ENCODE measurements at places on chromosomes 16 and 17.
A peak's percentile ranks its signal among the peaks of the same experiment; 100 is the strongest.

DNA sequence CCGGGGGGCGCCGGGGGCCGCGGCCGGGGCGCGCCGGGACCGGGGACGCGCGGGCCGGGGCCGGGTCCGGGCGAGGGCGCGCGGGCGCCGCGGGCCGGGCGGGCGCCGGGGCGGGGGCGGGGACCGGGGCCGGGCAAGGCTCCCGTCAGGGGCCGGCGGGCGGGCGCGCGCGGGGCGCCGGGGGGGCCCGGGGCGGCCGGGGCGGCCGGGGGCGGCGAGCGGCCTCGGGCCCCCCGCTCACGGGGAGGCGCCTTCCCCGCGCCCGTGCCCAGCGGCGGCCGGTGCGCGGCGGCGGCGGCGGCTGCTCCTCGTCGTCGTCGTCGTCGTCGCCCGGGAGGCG is 563 bp downstream of the ZCCHC14 start:
- no peak for DNase-seq

GRCh38 chr17:63843910-63844677 is 1.6 kb upstream of the SMARCD2 start:
- no peak for DNase-seq

- DNase-seq = no peak
Observed at GRCh38 chr17:16052486-16052885, 52.9 kb downstream of the TTC19 start.

GRCh38 chr17:60148373-60148772 is 1.4 kb upstream of the CA4 start:
- DNase-seq = no peak

- peak; percentile 53 for DNase-seq
Observed at GRCh38 chr17:43905985-43906852, 1.1 kb downstream of the MPP2 start.

- peak; percentile 98 for DNase-seq
Observed at GRCh38 chr17:7023576-7024401, 939 bp downstream of the BCL6B start.

GRCh38 chr17:37130984-37131446 is 182.3 kb downstream of the AATF start:
- DNase-seq = no peak

DNA sequence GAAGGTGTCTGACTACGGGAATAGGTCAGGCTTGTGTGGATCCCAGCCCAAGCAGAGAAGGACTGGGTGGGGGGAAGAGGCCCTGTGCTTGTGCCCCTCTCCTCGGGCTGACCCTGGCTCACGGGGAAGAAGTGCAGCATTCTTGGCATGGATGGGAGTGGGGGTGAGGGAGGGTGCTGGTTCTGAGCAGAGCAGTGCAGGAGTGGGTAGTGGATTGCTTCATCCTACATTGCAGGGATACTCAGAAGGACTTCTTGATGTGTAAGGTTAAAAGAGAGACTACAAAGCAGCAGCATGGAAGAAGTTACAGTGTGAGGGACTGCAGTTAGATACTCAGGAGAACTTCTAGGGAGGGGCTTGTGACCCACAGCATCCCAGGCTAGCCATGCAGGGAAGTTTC is 2.1 kb downstream of the ARHGAP23 start:
- no peak for DNase-seq

DNA sequence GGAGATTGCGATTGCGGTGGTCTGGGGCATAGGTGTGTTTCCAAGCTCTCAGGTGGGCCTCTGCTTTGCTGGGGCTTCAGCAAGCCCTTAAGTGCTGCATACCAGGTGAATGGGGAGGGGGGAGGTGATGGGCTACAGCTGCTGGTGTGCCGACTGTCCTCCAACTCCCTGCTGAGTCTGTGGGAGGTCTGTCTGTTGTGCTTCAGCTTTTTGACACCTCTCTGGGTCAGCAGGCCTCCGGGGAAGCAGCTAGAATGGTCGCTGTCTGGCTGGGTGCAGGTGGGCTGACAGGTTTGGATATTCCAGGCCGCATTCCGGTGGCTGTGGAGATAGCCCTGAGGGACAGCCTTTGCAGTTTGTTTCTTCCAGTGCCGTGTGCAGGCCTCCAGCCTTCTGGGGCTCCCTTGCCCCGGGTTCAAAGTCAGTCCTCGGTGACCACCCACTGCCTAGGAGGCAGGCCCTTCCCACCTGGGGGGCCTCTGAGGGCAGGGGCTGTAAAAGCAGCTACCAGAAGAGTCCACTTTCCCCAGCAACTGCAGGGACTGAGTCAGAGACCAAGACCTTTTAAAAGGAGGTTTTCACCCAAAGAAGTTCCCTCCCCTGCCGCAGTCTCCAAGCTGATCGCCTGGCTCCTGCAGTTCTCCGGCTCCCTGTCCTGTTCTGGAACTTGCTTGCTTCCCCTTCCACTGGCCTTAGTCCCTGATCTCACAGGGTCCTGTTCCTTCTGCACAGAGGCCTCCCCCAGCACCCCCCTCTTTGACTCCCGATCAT is 2.0 kb upstream of the TTYH2 start:
- peak; percentile 65 for DNase-seq

GRCh38 chr16:88437367-88437964 is 15.6 kb upstream of the ZFPM1 start:
- peak; percentile 79 for DNase-seq

GRCh38 chr16:87741700-87742415 is 23.9 kb downstream of the KLHDC4 start:
- DNase-seq = no peak
